Stimulated activated CD8-positive, alpha-beta memory T cell treated with anti-CD3 and anti-CD28 coated beads, Interleukin-4, amount 100 ng/mL, for 1 hour (primary cell): ENCODE measurements at places on chromosomes 1 and 21.

DNA sequence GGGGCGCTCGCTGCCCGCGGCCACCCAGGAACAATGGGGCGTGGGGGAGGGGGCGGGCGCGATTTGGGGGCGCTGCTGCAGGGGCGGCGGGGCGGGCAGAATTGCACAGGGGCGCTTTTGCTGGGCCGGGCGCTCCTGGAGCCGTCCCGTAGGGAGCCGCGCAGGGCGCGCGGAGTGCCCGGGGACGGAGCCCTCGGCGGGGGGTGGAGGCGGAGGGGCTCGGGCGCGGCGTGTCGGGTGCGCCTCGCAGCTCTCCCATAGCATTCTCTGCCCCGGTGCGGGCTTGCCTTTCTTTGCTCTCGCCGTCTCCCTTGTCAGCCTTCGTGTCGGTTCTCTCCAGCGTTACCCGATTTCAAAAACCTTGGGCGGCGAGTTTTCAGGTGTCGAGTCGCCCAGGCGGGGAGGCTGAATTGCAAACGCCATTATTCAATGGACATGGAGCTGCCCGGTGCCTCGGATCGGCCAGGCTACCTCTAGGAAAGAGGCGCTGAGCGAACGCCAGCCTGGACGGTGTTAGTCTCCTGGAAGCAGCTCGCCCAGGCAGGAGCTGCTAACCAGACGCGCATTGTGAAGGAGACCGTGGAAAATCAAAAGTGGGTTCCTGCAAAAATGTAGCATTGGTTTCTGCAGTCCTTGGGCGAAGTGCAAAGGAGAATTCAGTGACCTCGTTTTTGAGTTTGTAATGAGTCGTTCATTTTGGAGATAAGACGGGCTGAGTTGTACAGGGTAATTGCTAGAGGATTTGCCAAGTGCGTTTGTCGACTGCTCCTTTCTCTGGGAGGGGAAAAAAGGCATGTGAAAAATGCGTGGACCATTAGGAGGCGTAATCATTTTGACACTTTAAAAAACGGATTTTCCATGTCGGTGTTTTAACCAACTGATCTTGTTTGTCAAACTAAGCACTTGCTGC, 626 bp downstream of the CXADR start:
- DNase-seq = no peak

DNA sequence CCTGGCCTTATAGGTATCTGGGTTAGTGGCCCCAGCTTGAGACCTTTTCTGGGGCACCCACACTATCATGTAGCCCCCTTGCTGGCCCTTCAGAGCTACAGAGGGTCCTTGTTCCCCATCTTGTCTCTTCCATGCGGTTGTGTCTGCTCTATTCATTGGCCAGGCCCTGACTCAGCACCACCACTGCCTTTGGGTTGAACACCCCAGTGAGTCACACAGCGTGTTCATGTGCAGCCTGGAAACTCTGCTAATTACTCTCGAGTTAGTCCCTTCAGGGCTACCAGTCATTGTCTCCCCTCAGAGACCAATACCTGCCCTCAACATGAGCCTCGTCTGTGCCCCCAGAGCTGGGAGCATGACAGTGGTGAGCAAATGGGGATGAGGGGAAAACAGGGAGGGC, 28.2 kb upstream of the IKBKE start:
- DNase-seq = no peak

GRCh38 chr1:47687631-47688460, 250.0 kb downstream of the FOXD2 start:
- no peak for DNase-seq

DNA sequence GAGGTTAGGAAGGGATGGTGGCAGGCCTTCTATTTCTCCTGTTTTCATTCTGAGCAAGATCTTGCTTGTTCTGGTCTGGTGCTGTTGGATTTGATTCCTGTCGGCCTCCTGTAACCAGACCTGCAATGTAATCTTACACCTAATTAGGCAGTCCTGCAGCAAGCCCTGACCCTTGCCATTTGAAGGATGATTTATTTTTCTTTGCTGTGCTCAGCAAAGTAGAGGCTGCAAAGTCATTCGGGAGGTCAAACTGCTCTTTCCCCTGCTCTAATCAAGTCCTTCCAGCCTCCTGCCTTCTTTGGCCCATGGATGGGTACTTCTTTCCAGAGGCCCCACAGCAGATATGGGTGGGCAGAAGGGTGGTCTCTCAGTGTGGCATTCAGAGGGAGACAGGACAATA, 417.7 kb upstream of the USP24 start:
- DNase-seq = no peak

DNA sequence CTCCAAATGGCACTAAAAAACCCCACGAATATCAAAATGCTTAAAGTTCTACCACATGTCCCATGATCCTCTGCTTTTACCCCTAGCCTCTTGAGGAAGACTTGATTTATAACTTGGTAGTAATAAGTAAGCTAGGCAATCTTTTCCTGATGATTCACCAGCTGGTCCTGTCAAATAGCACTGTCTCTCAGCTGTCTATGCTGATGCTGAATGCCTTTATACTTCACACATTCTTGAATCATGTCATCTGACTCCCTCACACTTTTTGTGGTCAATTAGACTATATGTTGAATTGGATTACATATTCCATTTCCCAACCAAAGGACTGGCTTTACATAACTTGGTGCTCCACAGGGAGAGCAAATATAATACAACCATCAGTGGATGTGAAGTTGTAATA, 16.6 kb downstream of the C21orf91 start:
- DNase-seq = no peak

GRCh38 chr21:42174173-42174572, 44.8 kb upstream of the ABCG1 start:
- DNase-seq = no peak

DNA sequence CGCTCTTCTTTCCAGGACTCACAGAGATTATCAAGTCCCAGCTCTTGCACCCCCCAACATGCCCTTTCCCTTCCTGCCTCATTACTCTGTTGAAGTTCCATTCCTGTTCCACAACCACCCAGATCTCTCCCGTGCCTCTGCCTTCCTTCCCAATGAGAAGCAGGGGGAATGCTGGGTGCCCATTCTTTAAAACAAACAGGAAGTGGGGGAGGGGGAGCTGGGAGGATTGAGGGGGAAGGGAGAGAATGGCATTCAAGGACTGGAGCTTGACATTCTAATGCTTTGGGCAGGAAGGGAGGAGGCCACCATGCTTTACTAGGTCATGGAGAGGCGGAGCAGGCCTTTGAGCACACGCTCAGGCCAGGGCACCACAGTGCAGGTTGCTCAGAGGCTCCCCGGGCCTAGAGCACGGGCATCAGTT, 150.3 kb upstream of the IRF2BP2 start:
- DNase-seq = no peak

DNA sequence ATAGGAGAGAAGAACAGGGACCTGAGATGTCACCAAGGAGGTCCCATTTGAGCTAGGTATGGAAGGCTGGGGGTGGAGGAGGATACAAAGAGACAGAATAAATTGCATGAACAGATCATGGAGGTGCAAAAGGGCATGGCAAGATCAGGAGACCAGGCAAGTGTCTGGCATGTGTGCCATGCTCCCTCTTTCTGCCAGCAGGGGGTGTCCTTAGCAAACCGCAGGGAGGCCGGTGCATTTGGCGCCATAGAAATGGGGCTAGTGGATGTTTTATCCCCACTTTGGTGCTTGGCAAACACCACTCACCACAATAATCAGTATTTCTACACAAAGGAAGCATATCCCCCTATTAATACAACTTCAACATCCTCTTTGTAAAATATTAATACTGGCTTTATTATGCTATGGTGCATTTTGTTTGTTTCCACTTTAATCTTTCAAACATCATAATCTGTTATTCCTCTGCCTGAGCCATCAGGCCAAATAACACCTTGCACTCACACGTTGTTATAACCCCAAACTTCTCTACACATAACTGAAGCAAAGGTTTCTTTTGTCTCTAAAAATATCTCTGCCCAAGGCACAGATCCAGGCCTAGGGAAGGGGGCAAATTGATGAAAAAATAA, 25.9 kb downstream of the S100A6 start:
- no peak for DNase-seq

GRCh38 chr1:88946861-88947260, 45.6 kb downstream of the KYAT3 start:
- no peak for DNase-seq

GRCh38 chr1:218123968-218124367, 161.1 kb upstream of the RRP15 start:
- DNase-seq = no peak

GRCh38 chr1:3902111-3902511, 2.0 kb upstream of the C1orf174 start:
- DNase-seq = no peak

GRCh38 chr21:26572702-26573381, at the start of gene CYYR1:
TSS of gene CYYR1 (minus strand) at chr21:26573286. CDS start at chr21:26572940, 346 bp downstream.
- no peak for DNase-seq

DNA sequence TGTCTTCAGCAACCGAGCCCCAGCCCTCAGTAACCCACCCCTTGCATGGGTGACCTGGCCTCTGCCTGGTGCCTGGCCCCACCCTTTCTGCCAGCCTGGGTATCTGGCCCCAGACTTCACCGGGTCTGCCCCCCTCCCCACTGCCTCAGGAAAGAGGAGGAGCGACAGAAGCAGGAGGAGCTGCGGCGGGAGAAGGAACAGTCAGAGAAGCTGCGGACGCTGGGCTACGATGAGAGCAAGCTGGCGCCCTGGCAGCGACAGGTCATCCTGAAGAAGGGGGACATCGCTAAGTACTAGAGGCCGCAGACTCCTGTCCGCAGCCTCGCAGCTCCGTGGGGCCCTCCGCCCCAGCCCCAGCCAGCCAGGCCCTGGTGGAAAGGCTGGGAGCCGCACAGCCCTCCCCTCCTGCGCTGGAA, 6.1 kb downstream of the TNFRSF25 start:
- no peak for DNase-seq

DNA sequence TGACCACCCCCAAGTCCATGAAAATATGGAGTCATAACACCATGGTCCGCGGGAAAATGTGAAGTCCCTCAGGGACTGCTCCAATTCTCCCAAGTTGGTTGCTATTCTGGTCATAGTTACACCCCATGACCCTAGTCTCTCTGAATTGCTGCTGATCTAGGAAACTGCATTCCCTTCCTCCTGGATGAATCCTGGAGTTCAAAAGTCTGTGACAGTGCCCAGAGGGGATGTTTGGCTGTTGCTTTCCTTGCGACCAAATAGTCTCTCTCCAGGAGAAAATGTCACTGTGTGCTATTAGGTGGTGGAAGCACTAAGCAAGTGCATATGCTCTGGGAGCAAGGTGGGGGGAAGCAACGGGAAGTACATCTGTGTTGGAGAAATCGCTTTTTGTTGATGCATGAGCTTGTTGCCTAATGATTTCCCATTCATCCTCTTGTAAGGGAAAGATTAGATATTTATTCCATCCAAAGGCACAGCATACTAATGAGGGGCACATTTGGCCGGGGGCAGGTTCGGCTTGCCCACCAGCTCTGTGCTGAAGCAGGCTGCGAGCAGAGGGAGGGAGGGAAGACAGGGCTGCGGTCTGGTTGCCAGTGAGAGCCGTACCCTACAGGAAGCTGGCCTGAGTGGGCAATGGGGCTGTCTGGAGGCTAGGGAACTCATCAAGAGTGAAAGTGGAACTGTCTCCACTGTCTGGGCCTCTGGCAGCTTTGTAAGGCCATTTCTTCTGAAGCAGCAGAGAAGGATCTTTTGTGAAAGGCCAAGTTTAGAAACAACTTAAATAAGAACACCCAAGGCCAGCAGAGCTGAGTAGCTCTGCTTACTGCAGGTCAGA, 27.2 kb downstream of the SYT6 start:
- no peak for DNase-seq

- DNase-seq = no peak
These were observed 6.6 kb upstream of the MIIP start for GRCh38 chr1:12012560-12013316.

DNA sequence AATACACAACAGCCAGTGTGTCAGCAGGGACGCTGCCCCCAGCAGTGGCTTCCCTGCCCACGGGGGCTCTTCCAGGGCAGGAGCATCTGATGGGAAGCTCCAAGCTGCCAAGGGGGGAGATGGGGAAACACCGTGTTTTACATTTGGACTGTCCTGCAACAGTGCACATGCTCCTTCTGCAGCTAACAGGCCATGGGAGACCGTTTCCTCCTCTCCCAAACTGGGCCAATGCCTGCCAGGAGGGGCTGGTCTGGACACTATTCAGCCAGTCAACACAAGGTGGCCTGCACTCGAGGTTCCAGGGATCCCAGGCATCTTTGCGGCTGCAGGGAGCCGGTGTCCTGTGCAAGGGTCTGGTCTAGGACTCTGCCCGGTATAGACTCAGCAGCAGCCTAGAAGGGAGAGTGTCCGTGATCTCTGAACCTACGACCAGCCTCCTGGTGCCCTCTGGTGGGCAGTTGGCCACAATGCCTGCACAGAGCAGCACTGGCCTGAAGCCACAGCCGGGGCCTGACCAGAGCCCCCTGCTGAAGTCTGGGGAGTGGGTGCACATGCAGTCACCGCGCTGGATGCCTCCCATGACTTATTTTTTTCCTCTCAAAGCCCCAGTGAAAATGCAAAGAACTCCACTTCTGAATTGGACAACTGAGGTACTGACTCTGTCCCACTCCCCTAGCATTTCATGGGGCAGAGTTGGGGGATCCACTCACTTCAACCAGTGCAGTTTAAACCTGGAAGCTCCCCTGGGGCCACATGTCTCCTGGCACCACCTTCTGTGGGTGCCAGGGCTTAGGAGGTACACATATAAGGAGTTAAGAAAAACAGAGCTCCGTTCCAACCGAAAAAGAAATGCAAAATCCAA, 33.3 kb downstream of the RCC2 start:
- DNase-seq = no peak

GRCh38 chr1:12501661-12502060, 116.3 kb downstream of the DHRS3 start:
- no peak for DNase-seq

- DNase-seq = no peak
These were observed 46.0 kb upstream of the RGL1 start for GRCh38 chr1:183758913-183759312.

DNA sequence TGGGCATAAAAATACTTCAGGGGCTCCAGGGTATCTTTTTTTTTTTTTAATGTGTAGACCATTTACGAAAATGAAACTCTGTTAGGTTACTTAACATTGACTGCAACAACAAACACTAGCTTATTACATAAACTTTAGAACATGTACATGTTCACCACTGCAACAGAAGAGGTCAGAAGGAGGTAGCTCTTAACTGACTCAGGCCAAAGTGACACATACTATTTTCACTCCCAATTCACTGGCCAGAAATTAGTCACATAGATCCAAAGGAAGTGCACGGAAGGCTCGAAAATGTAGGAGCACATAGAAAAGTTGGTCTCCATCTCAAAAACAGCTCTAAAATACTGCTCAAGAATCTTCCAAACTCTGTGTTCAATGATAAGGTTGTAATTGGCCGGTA, 107.2 kb downstream of the AKT3 start:
- no peak for DNase-seq

- DNase-seq = no peak
These were observed 39.8 kb upstream of the CD34 start for GRCh38 chr1:207950750-207951149.
